Bone marrow (tissue), 2 donors: ENCODE measurements at places on chromosomes 5 and 9.

DNA sequence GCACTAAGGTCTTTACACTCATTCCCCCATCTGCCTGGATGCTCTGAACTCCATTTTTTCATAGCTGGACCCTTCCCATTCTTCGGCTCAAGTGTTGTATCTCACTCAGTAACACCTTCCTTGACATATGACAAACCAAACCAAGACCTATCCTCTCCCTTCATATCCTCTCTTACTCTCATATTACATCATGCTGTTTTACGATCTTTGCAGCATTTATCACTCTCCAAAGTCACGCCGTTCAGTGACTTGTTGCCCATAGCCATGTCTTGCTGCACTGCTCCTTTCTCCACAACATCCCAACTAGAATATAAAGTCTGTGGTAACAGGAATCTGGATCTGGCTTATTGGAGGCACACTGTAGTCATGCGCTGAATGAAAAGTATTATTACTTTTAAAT lies 923.6 kb upstream of the DMAC1 start:
- no peak for DNase-seq

- DNase-seq, result no peak
Measured at GRCh38 chr9:6764523-6764922, 6.8 kb downstream of the KDM4C start.

GRCh38 chr5:167802755-167803431 lies 488.6 kb upstream of the WWC1 start:
- no peak for DNase-seq

DNA sequence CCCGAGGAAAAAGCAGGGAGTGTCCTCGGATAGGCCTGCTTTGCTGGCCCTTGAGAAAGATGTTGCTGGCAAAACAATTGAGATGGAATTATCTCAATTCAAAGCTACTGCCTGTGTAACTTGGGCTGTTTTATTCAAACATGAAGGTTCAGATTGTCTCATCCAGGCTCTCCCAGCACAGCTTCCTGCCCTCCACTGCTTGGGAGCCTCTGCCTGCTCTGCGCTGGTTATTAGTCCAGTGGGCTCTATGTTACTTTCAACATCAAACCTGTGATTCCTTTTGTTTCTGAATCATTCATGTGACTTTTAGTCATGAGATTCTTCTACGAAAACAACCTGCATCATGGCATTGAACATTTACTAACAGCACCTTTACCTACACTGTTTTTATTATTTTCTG lies 123.2 kb downstream of the SNCAIP start:
- DNase-seq, result no peak

GRCh38 chr9:14221558-14221957 lies 92.4 kb downstream of the NFIB start:
- no peak for DNase-seq

GRCh38 chr9:126608551-126608950 lies 5.2 kb upstream of the LMX1B start:
- no peak for DNase-seq

GRCh38 chr5:169429044-169429443 lies 128.1 kb upstream of the SLIT3 start:
- DNase-seq, result no peak
